Progenitor cell of endocrine pancreas (in vitro differentiated cells): ENCODE measurements at places on chromosomes 7 and 10.
A peak's percentile ranks its signal among the peaks of the same experiment; 100 is the strongest.

- peak; percentile 64 for DNase-seq
These were observed 183.4 kb downstream of the SORCS3 start for GRCh38 chr10:104824380-104825006.

DNA sequence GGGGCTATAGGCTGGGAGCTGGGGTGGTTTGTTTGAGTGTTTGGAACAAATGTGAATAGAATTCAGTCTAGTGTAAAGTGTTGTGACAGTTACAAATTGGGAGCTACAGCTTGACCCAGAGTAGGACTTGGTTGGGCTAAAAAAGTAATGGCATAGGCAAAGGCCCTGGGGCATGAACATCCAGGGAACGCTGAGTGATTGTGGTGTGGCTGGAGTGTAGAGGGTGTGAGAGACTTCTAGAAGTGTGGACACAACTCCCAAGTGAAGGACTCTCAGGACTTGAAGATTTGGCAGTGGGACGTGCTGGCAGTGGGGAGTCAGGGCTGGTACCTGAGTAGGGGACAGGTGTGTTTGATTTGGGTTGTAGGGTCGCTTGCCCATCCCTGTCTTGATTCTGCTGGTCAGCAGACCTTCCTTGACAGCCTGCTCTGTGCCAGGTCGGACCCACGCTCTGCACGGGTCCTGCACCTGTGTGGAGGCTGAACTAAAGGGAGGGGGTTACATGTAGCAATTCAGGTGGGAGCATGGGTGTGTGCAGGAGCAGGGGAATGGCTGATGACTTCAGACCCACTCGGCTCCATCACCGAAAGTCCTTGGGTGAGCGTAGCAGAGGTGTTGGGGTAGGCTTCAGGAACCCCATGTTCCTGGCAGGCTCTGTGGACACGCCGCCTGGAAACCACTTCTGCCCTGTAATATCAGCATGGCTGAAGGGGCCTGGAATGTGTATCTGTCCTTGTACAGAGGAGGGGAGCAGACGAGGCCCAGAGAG is 43.3 kb downstream of the ZMIZ1 start:
- no peak for DNase-seq

- no peak for DNase-seq
These were observed 15.3 kb downstream of the HNRNPA2B1 start for GRCh38 chr7:26185131-26185843.

DNA sequence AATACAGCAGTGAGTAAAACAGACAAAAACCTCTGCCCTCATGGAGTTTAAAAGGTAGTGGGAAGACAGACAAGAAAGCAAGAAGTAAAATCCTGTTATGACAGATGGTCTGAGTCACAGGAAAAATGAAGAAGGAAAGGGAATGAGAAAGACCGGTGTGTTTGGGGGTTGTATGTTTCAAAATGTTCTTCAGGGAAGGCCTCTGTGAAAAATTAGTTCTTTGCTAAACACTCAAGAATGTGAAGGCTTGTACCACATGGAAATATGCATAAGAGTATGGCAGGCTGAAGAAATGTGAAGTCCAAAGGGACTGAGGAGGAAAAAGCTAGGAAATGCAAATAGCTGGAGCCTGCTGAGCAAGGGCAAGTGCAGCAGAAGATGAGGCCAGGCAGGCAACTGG is 315.9 kb upstream of the SEMA3A start:
- no peak for DNase-seq

- DNase-seq, result no peak
These were observed 27.7 kb upstream of the MYH16 start for GRCh38 chr7:99244939-99245338.
